Forelimb muscle (tissue), 1 donor: ENCODE measurements at places on chromosomes 1 and 21.

GRCh38 chr1:61081686-61082310, 563 bp upstream of the NFIA start:
- DNase-seq, result no peak

GRCh38 chr1:10068605-10069294, 36.0 kb downstream of the UBE4B start:
- no peak for DNase-seq

GRCh38 chr1:17805869-17806684, 50.9 kb downstream of the ACTL8 start:
- DNase-seq, result no peak

DNA sequence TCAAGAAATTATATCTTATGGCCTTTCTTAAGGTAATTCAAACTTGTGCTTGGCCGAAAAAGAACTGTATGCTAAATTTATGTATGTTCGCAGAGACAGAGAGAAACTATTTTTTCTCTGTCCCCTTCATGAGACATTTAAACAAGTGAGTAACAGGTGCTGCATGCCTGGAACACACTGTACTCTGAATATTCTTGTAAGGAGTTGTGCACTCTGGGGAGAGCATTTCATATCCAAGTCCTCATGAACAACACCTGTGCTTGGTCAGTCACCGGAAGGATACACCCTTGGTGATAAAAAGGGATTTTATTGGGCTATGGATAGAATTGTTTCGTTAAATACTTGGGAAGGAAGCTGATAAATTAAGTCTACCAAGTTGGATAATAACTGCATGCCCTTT, 220.8 kb upstream of the NRIP1 start:
- no peak for DNase-seq

- DNase-seq, result no peak
Measured at GRCh38 chr1:153946622-153947241, at the start of gene DENND4B. Gene DENND4B (minus strand): TSS chr1:153946718. CDS start chr1:153944374, 2,344 bp downstream.

DNA sequence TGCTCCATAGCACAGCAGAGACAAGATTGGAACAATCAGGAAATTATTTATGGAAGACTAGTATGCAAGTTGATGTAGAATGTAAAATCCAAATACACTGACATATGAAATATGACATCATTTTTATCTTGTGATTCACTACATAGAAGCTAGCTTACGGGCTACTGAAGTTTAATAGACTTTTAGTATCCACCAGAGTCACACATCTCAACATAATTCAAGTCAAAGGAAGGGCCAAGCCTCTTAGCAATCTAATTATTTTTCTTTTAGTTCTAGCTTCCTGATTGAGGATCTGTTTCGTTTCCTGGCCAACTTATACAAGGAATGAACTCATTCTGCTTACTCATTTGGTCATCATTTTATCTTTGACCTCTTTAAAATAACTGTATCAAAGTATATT, 234.4 kb upstream of the CHRM3 start:
- no peak for DNase-seq

GRCh38 chr1:78277253-78277652, 213.5 kb upstream of the PTGFR start:
- DNase-seq, result no peak

GRCh38 chr1:118244194-118244593, 59.2 kb upstream of the SPAG17 start:
- DNase-seq, result peak; percentile 54

GRCh38 chr1:239893127-239893731, 198.5 kb upstream of the FMN2 start:
- no peak for DNase-seq

DNA sequence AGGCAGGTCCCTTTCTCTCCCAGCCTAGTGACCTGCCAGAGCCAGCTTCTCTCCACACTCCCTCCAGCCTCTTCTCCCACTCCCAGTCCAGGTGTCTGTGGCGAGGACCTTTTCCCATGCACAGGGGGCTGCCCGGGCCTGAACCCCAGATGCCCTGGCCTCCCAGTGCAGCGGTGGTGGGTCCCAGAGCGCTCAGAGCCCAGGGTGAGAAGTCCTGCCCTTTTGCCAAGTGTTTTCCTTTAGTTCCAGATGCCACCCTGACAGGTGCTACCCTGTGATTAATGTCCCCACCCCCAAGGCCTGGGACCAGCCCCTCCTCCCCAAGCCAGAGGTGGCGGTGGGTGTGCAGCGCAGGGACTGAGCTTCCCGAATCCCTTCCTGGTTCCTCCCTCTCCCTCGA, 90.4 kb downstream of the PAX7 start:
- DNase-seq, result no peak

GRCh38 chr1:93666613-93667384, 14.8 kb downstream of the BCAR3 start:
- no peak for DNase-seq

DNA sequence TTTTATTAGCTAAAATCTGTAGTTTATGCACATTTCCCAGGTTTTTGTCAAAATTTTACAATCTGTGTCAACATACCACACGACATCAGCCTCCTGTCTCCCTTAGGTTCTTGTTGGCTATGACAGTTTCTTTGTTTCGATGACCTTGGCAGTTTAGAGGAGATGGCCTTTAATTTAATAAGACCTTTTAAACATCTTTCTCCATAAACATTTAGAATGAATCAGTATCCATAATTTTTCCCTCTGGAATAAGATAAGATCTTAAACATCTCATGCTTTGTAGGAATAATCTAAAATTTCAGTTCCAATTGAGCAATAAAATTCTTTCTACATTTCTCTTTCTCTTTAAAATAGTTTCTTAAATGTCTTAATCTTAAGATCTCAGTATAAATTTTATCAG, 28.7 kb upstream of the DYRK1A start:
- DNase-seq, result no peak

DNA sequence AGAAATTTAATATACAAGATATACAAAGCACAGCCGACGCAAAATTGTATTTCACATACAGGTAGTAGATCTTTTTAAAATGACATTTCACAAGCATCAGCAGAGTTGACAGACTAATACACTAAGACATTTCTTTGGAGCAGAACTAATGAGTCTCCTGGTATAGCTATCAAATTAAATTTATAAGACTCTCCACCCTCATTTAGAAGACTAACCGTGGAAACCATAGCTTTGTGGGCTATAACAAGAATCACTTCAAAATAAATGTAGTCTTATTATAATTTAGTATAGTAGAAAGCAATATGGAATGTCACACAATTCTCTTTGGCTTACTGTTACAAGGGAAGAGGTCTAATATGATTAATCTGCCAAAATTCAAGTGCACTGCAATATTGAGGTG, 204.9 kb downstream of the VAV3 start:
- DNase-seq, result no peak

GRCh38 chr21:25459365-25459764, 147.9 kb downstream of the MRPL39 start:
- DNase-seq, result no peak

DNA sequence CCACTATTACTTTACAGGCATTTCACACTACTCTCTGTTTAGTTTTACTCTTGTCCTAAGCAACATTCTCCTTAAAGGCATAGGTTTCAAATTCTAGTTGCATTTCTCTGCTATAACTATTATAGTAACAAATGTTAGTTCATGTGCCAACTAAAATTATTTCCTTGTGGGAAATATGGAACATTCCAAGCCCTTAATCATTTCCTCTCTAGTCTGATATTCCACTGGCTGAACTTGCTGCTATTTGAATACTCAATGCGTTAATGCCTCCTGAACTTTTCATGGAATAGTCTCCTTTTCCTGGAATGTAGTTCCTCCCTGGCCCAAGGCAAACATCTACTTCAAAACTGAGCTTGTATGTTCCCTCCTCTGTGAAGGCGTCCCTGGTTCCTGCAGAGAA, 19.3 kb upstream of the TBX19 start:
- DNase-seq, result peak; percentile 24

DNA sequence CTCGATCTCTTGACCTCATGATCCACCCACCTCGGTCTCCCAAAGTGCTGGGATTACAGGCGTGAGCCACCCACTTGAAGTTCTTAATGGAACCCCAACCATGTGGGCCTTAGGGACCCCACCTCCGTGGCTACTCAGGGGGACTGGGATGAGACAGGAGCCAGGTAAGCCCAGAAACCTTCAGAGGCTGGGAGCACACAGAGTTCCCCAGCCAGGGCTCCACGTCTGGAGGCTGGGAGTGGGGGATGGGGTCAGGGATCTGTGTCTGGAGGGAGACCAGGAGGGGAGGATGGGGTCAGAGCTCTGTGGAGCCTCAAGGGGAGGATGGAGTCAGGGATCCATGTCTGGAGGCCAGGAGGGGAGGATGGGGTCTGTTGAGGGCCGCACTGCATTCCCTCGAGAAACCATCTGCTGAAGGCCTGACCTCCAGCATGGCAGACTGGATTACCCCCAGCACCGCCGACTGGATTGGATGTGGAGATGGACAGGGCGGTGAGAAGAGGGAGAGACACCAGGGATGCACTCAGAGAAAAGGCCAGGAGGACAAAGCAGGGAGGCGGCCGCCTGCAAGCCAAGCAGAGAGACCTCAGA, 2.1 kb upstream of the FTCD start:
- DNase-seq, result no peak

DNA sequence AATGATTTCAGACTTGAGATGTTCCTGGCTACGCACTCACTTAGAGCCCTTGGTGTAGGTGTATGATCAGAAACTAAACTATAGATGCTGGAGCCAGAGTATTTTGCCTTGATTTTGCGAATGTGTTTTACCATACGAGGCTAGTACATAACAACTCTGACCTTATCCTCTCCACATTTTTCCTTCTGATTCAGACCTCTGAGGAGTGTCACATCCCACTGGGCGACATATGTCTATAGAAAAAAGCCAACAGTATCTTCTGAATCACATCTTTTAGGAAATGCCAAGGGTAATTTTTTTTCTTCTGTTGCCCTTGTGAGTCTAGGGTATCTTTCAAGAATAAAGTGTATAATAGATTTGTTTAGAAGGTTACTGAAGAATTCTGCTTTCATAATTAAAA, 49.6 kb downstream of the AK4 start:
- no peak for DNase-seq

DNA sequence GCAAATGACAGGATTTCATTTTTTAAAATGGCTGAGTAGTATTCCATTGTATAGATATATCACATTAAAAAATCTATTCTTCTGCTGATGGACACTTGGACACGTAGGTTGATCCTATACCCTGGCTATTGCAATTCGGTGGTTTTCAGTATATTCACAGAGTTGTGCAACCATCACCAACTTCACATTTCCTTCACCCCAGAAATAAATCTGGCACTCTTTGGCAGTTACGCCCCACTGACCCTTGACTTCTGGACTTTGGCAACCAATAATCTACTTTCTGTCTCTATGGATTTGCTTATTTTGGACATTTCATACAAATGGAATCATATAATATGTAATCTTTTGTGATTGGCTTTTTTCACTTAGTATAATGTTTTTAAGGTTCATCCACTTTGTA, 35.9 kb downstream of the MAP3K7CL start:
- DNase-seq, result no peak

- DNase-seq, result no peak
Measured at GRCh38 chr1:228150120-228150460, 360 bp downstream of the GJC2 start.

DNA sequence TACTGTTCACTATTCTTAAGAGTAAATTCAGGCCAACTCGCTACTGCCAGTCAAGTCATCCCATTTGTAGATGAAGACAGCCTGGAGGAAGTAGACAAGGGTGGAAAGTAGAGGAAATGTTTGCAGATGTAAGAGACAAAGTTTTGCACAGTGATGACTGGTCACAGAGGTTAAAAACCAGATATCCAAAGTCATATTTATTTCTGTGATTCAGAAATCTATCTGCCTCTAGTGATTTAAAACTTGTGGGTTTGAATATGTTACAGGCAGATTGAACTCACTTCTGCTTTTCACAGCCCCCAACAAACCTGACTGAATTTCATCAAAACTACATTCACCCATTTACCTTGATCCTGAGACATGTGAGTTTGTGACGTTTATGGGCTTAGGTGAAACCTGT, 484.7 kb upstream of the C1orf87 start:
- DNase-seq, result no peak

GRCh38 chr1:39378377-39378776, 113.1 kb upstream of the BMP8A start:
- no peak for DNase-seq

GRCh38 chr1:94481473-94481933, 60.1 kb downstream of the F3 start:
- peak; percentile 14 for DNase-seq

DNA sequence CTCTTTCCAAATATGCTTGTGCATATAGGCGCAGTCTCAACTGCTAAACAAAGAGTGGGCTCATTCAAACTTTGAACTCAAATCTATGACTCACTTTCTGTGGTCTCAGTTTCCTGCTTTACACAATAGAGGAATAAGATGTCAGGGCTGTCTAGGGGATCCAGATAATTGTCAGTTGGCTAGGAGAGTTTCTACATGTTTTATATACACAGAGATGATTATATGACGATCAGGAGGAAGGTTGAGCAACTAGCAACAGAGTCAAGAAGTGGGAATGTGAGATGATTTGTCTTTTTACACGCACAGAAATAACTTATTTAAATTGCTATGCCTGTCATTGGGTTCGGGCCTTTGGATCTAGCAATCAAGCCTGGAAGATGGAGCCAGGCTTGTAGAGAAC, 299.4 kb upstream of the LYPLAL1 start:
- no peak for DNase-seq

GRCh38 chr1:1857096-1857703, 33.7 kb downstream of the GNB1 start:
- no peak for DNase-seq

GRCh38 chr1:19046972-19047731, 90.7 kb upstream of the IFFO2 start:
- no peak for DNase-seq

GRCh38 chr1:27057389-27057788, 44.7 kb upstream of the TENT5B start:
- DNase-seq, result no peak

DNA sequence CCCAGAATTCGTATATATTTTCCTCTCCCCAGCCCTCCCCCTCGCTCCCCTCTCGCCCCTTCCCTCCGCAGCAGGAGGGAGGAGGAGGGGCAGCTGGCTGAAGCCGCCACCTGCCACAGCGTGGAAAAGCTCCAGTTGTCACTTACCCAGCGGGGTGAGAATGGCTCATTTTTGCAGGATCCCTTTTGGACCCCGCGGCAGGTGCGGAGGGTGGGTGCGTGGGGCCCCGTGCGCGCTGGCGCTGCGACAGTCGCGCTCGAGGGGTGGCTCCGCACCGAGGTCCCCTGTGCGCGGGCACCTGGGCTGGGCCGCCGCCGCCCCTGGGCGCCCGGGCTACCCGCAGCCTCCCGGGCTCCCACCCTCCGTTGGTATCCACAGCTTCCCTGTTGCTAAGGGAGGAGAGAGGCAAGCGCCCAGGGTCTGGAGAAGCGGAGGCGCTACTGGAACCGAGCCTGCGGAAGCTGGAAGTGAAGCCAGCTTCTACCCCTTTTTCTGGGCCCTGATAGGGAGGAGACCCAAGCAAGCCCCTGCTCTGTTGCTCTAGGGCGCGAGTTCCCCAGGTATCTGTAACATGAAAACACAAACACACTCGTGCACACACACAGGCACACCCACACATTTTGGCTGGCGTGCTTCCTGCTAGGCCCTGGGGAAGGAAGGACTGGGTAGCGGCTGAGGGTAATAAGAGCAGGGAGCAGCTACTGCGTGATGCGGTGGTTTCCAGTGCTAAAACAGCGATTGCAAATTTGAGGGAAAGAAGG, at the start of gene ERICH3:
Gene ERICH3, minus strand, starts transcription at position 442 of the 761 bp plus-strand sequence. Its CDS starts 273 bp downstream, at position 169.
- DNase-seq, result no peak
